ENCODE measurements at places on chromosomes 16 and 17. TPM values are rescaled to one million over a fixed set of nuclear protein-coding genes. Genes with fewer than 3 reads are reported as not detected.

Gene MYCBPAP
- 8.5 TPM for total RNA-seq

Gene CDH8
- total RNA-seq = not detected

Gene HOXB9
- 1.4 TPM for total RNA-seq

Gene CARD14
- total RNA-seq = not detected

Gene PSMD12
- 98.6 TPM for total RNA-seq

Gene CD300LB
- not detected for total RNA-seq

Gene MYH1
- total RNA-seq = not detected

Gene EPN3
- total RNA-seq = not detected

Gene KRT17
- total RNA-seq = not detected

Gene IRX6
- not detected for total RNA-seq

Gene PRSS27
- 2.4 TPM for total RNA-seq

Gene DNAJA3
- 75.0 TPM for total RNA-seq

Gene GRAP
- total RNA-seq = 9.9 TPM

Gene ABCC12
- total RNA-seq = not detected

Gene LLGL2
- 15.6 TPM for total RNA-seq

Gene SLX4
- 13.4 TPM for total RNA-seq

Gene CDRT15
- not detected for total RNA-seq

Gene GJC1
- total RNA-seq = 2.7 TPM

Gene ASPA
- total RNA-seq = not detected

Gene NFATC2IP
- 57.7 TPM for total RNA-seq

Gene CCL3
- 989 TPM for total RNA-seq

Gene DNAJA2
- total RNA-seq = 80.6 TPM

Gene TMIGD1
- not detected for total RNA-seq

Gene ANTKMT
- 31.2 TPM for total RNA-seq

Gene SLC16A11
- total RNA-seq = 1.4 TPM

Gene RNF227
- total RNA-seq = 3.3 TPM

Gene TMEM204
- total RNA-seq = 15.5 TPM

Gene USP43
- 0.34 TPM for total RNA-seq

Gene CCL7
- not detected for total RNA-seq

Gene ZP2
- not detected for total RNA-seq

Gene TNFRSF13B
- total RNA-seq = not detected
